ENCODE measurements at places on chromosomes 7 and 10.

DNA sequence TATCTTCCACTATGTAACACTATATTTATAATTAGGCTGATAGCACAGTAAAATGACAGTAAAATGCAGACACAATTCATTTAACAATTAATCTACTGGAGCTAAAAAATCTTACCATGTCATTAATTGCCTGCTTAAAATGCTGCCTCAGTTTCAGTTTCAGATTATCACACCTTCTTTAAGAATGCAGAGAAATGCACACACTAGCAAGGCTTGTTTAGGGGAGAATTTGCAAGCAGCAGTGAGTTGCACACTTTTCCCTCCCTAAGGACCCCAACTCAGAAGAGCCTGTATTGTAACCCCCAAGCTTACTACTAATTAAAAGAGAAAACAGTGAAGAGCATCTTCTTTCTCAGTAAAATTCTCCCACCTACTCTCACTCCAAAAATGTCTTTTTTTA, 79.7 kb upstream of the KCNIP2 start:
- DNase-seq: no peak

- no peak for DNase-seq
These were observed 71.7 kb downstream of the RBAK start for GRCh38 chr7:5117095-5117970.

- DNase-seq: no peak
These were observed 18.8 kb downstream of the REEP3 start for GRCh38 chr10:63539994-63540393.

- no peak for DNase-seq
These were observed 53.5 kb downstream of the SND1 start for GRCh38 chr7:127705461-127705959.

- no peak for DNase-seq
These were observed 67.3 kb downstream of the SPDYE5 start for GRCh38 chr7:75559355-75559975.

GRCh38 chr10:84261236-84261915, 16.5 kb downstream of the RGR start:
- no peak for DNase-seq

GRCh38 chr7:24241206-24241605, 42.8 kb upstream of the NPY start:
- no peak for DNase-seq

DNA sequence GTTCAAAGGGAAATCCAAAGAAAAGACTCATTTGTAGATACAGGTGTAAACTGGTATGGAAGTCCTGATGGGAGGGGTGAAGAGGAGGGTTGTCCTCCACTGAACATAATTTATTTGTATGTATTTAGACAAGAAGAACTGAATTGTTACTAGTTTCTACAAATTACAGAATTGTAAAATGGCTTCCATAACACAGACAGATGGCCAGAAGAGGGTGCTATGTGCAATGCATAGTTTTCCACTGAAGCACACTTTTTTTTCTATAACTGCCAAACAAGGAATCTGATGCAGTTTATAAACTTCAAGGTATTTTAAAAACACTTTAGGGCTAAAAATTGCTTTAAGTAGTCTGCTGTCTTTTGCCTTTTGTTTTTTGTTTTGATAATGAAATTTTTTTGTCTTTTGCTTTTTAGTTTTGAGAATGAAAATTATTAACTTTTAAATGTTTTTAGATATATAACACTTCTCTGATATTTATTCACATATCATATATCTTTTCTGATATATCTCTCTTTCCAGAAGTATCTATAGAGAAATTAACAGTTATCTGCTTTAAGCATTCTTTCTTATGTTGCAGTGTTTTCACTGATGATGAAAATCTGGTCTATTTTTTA, 58.5 kb downstream of the PHYHIPL start:
- DNase-seq: no peak

DNA sequence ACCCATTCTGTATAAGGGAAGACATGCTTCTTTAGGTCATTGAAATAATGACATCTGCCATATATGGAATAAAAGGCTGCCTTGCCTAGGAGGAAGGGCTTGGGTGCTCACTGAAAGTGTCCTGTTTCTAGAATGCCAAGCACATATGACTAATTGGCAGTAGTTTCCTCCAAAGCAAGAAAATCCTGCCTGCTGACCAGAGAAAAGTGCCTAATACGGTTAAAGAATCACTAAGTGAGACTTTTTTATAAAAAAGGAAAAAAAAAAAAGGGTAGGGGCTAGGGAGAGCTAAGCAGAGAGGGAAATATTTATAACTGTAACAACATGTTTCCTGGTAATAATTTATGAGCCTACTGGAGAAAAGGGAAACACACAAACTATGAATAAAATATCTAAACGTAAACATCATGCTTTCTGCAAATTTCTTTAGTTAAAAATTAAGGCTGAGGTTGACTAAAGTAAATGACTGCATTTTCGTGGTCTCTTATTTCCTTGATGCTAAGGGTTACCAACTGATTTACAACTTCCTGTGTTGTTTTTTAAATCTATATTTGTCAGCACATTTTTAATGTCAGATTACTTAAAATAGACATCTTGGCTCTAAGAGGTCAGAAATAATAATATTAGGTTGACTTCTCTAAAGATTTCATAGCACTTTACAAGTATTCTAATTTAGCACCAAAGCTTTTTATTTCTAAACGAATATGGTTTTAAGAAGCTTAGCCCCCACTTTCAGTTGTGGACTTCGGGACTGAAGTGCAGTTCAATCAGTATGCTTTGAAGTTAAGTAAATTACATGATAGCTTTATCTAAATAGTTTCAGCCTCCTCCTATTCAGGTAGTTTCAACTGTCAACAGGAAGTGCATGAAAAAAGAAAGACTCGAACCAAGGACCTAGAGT, 89.6 kb downstream of the CABCOCO1 start:
- DNase-seq: no peak

DNA sequence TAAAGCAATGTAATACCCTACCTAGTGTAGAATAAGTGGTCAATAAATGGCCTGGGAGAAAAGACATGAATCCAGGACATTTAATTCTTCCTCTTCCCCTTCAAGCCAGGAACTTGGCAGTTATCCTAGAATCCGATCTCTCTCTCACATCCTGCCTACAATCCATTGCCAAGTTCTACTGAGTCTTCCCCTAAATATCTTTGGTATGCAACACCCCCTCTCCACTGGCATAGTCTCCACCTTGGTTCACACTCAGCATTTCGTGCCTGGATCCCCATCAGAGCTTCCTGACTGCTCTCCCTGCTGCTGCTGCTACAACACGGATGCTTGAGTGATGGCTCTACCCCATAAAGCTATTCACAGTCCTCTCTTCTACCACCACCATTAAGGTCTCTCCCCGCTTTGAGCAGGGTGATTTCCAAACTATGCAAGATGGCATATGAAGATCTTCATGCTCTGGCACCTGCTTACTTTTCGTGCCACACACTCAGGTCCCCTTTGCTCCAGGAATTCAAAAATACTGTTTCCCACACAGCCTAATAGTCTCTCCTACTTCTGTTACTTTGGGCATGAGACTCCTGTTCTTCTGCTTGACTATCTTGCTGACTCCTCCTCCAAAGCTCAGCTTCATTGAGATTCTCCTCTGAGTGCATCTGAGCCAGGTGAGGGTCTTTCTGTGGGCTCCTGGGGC, 4.8 kb downstream of the ANK3 start:
- no peak for DNase-seq

Measured in Peyer's patch (tissue), 4 donors.